Ecto neural progenitor cell (in vitro differentiated cells): ENCODE measurements at places on chromosomes 2 and 18.

- no peak for DNase-seq
These were observed 187.3 kb downstream of the NCKAP5 start for GRCh38 chr2:133380991-133381390.

- DNase-seq = no peak
These were observed 66.9 kb upstream of the LDLRAD4 start for GRCh38 chr18:13151656-13152055.

DNA sequence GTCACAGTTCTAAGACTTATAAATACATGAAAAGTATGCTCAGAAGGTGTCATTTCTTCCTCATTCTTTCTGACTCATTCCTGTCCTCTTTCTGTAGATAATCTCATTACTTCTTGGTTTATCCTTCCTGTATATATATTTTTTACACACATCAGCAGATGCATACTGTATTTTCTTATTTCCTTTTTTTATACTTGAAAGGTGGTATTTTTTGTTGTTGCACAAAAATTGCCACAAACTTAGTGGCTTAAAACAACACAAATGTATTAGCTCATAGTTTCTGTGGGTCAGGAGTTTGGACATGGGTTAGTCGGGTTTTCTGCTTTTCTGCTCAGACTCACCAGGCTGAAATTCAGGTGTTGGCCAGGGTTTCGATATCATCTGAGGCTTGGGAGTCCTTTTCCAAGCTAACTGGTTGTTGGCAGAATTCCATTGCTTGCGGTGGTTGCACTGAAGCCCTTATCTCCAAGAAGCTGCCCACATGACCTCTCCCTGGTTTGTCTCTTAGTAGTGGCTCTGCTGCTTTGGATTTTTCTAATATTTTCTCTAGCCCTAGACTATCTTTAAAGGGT is 162.6 kb downstream of the FMNL2 start:
- no peak for DNase-seq

GRCh38 chr2:60796573-60797509 is 40.8 kb downstream of the PAPOLG start:
- DNase-seq = no peak

GRCh38 chr2:38097988-38098385 is 22.0 kb upstream of the CYP1B1 start:
- no peak for DNase-seq

DNA sequence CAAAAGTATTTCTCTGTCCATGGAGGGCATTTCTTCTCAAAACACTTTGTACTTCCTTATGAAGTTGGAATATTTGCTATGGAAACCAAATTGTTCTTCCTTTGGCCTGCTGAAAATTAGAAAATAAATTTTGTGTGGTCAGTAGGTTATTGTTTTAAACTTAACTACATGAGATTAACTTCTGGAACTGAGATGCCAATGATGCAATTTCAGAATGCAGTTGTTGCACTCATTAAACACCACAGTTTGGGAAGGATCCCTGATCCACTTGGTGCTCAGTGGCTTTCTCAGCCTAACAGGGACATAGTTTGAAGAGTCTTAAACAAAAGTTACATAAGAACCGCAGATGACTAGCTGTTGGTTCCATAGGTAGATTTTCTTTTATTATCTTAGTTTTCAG is 23.3 kb upstream of the IL1R1 start:
- DNase-seq = no peak

DNA sequence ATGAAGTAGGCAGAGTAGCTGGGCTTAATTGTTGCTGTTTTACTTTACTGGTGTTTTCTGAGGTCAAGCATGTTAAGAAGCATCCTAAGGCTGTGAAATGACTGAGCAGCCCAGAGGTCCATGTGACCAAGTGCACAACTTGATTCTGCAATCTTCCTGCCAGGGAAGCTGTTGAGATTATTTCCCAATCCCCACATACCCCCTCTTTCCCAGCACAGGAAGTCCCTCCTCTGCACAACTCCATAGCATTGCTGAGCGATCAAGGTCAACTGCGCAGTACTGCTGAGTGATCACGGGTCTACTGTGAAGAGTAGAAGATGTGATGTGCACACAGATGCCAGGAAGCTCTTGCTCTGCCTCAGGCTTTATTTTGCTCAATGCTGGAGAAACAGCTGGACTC is 105.8 kb downstream of the GALNT14 start:
- DNase-seq = no peak
